CD4-positive, alpha-beta T cell treated with Interleukin-15 for 1 hour (primary cell): ENCODE measurements at places on chromosomes 11 and 22.

DNA sequence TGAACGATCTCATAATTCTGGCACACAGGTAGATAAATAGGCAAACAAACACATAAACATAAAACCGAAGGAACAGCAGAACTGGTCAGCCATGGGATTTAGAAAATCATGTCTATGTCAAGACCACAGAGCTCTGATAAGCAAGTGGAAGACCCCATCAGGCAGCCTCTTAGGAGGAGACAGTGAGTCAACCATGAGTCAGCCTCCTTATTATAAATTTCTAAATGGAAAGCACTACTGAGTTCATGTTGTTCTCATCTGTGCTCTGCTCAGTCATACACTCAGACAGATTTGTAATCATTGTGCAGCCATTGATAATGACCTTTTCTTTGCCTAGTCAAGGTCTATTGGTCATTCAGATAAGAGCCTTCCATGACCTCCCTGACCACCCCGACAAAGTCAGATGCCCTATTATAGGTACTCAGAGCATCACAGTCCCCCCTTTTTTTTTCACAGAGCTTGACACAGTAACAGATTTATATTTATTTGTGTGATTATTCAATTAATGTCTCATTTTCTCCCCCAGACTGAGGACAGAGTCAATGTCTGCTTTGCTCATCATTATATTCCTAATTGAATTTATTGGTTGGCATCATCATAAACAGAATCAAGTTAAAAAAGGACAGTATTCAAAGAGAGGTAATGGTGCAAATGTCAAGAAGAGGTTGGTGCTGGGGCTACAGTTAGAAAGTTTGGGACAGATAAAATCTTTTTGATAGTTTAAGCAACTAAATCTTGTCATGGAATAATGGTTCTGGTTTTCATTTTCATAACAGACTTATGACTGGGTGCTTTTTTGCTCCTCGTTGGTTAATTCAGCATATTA lies 579.7 kb upstream of the CCDC90B start:
- no peak for DNase-seq

DNA sequence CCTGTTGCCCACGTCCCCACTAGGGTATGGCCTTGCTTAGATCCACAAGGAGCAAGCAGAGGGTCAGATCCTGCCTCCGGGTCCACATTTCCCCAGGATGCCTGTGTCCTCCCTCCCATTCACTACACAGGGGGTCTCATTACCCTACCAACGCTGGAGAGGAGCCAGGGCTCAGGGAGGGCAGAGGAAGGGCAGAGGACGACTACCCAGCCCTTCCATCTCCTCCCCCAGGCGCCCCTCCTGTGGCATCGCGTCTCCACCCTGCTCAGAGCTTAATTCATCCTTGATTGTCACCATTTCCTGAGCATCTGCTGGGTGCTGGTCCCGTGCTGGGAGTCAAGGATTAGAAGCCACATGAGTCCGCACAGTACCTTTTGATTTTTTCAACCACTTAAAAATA lies 5.0 kb downstream of the NFAM1 start:
- no peak for DNase-seq

- peak; percentile 22 for DNase-seq
Measured at GRCh38 chr11:102047305-102047924, at the start of gene CFAP300. TSS of gene CFAP300 (plus strand) at chr11:102047437. CDS start at chr11:102047471, 34 bp downstream.

GRCh38 chr11:86795949-86796348 lies 4.4 kb upstream of the PRSS23 start:
- no peak for DNase-seq

DNA sequence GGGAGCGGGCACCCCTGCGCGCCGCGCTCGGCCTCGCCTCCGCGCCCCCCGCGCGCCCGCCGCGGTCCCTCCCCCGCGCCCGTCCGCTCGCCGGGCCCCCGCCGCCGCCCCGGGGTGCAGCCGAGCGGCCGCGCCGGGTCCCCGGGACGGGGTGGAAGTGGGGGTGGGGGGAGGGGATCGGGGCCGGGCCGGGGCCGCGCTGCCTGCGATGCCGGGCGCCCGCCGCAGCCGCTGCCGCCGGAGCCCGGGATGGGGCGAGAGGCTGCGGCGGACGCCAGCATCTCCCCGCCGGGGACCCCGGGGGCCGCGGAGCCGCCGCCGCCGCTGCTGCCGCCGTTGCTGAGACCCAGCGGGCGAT lies 365 bp downstream of the MGAT3 start:
- DNase-seq, result no peak

GRCh38 chr11:111135101-111135500 lies 110.4 kb upstream of the POU2AF2 start:
- no peak for DNase-seq

DNA sequence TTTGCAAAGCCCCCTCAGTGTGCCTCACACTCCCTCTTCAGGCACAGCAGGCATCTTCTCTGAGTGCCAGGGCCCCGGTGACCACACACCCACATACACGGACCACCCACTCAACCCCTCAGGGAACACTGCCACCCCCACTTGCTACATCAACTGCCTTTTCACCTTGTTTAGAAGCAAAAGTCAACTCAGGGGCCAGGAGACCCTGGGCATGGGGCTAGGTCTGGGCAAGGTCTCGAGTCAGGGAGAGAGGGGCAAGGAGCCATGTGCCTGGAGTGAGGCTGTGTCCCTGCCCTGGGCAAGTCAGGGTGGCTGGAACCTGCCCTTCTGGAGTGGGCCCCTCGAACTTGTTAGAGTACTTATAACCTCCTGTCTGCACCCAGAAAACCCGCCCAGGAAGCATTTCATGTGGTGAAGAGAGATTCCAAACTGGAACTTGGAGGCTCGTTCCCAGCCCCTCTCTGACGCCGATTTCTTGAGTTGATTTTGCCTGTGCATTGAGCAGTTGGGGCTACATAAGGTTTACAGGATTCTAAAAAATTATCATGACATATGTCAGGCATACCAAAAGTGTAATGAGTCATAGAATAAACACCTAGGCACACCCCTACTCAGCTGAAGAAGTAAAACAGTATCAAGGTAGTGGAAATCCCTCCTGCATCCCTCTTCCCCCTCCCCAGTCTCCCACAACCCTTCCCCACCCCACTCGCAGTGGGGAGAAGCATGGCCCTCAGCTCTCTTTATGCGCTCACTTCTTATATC lies 74.3 kb downstream of the MYEOV start:
- DNase-seq, result no peak

GRCh38 chr11:134479206-134480135 lies 67.4 kb upstream of the B3GAT1 start:
- DNase-seq, result no peak
